ENCODE measurements at places on chromosomes 16 and 17.

GRCh38 chr17:79429864-79430494 lies 180.9 kb downstream of the RBFOX3 start:
- DNase-seq: no peak

- DNase-seq: no peak
Measured at GRCh38 chr17:9973669-9974447, 68.8 kb upstream of the RCVRN start.

DNA sequence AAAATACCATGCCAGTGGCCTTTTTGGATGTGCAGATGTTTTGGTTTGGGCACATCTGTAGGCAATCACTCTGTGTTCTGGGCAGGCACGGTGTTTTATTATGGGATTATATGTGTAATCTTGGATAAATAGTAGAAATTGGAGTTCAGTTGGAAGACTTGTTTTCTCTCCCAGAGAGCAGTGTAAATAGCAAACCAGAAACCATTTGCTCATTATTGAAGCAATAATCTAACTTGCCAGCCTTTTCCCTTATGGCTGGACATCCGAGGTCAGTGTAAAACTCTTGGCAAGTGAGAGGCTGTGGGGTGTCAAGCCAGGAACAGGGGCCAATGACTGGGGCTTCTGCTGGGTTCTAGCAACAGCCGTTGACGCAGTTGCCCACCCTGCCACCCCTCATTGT lies 69.9 kb downstream of the IRX3 start:
- DNase-seq: no peak

DNA sequence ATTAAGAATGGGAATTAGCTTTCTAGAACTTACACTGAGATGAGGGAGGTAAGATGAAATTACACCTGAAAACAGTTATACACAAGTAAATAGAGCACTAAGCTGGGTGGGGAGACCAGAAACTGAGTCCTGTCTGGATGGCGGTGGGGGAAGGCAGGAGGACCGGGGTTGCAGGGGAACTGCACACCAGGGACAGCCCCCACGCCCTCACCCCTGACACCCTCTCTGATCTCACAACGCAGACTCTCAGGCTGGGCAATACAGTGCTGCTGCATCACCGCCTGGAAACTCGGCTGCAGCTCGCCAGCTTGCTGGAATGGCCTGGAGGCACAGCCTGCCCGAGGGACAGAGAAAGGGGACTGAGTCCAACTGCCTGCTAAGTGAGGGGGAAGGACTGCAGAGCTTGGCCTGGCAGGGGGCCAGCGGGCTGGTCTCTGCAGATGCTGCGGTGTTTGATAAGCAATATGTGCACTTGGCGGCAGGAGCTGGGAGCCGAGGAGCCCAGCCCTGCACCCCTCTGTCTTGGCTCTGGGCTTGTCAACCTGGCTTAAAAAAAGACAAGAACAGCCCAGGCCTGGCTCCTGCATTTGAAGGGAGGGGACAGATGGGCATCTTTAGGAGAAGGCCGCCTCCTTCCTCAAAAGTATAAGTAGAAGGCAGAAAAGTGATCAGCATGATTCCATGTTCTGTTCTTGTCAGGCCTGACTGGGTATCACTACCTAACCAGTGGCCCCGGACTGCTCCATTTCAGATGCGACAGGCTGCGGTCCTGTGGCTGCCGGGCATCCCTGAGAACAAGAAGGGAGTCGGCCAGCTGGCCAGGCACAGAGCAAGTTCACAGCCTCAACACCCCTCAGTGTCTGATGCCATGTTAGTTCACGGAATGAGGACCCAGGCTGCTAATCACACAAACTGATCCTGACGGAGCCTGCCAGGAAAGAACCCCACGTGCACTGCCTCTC lies 30.2 kb downstream of the SPHK1 start:
- no peak for DNase-seq

- no peak for DNase-seq
Measured at GRCh38 chr16:86499440-86499786, 10.9 kb upstream of the FOXF1 start.

DNA sequence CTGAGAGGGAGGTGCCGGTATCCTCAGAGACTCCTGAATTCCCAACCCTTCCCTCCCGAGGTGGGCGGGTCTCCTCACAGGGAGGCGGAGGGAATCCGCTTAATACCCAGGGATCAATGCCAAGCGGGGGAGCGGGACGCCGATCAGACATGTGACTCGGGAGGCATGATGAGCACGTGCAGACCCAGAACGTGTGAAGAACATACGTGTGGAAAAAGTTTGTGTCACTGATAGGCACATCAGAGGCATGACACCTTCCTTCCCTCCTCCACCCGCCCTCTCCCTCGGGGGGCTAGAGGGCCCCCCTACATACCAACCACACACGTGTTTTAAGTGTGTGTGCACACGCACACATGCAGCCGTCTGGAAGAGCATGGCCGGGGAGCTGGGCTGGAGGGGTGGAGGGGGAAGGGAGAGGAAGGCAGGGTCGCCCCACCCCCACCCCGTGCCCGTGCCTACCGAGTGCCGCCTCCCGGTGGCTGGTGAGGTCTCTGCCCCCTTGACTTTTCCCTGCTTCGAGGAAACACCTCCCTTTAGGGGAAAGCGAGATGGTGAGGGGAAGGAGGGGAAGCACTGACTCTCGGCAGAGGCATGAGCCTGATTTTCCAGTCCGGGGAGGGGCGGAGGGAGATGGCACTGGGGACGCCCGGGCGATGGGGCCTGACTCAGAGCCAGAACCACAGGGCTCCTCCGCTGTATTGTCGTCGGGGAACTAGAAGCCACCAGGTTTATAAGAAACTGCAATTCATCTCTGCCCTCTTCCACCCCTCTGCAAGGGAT lies 12.1 kb upstream of the TBX21 start:
- DNase-seq: no peak

GRCh38 chr16:89596957-89597649 lies 16.3 kb upstream of the DPEP1 start:
- DNase-seq: no peak

DNA sequence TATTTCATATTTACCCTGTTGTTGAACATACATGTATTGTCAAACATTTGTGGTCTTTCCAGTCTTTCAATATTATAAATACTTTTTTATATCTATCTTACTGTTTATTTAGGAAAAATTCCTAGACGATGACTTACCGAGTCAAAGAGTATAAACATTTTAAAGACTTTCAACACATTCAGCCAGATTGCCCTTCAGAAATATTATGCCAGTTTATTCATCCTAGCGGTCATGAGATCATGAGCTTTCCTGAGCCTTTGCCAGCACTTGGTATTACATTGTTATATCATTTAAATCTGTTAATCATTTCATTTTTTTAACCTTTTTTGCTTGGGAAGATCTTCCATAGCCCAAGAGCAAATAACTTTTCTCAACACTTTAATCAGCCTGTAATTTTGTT lies 197.4 kb downstream of the SPECC1 start:
- no peak for DNase-seq

DNA sequence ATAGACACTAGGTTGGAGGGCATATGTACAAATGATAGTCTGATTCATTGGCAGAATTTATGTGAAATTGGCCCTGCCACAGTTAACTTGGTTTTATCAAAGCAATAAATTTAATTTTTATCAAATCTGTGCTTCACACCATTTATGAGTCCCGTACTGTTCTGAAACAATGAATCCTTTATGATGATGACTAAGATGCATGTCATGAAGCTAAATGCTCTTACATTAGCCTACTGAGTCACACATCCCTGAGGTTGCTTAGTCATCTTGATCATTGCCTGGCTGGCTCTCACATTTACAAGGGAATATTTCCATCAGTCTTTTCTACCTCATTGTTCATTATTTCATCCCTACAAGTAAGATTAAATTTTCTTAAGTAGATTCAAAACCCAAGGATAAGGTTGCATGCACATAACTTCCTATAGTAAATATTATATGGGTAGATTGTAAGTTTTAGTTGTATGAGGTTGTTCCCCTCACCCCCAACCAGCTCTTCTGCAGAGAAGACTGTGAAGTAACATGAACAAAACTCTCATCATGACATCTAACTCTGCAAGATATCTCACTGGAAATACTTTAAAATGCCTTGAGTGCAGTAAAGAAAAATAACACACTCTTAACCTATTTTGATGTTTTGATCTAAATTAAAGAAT lies 170.7 kb downstream of the CYB561 start:
- no peak for DNase-seq

- no peak for DNase-seq
Measured at GRCh38 chr17:13099089-13099735, 81.4 kb upstream of the ELAC2 start.

Data from esophagus squamous epithelium (tissue), 5 donors.